ENCODE measurements at places on chromosomes 5 and 9.
A peak's percentile ranks its signal among the peaks of the same experiment; 100 is the strongest.

DNA sequence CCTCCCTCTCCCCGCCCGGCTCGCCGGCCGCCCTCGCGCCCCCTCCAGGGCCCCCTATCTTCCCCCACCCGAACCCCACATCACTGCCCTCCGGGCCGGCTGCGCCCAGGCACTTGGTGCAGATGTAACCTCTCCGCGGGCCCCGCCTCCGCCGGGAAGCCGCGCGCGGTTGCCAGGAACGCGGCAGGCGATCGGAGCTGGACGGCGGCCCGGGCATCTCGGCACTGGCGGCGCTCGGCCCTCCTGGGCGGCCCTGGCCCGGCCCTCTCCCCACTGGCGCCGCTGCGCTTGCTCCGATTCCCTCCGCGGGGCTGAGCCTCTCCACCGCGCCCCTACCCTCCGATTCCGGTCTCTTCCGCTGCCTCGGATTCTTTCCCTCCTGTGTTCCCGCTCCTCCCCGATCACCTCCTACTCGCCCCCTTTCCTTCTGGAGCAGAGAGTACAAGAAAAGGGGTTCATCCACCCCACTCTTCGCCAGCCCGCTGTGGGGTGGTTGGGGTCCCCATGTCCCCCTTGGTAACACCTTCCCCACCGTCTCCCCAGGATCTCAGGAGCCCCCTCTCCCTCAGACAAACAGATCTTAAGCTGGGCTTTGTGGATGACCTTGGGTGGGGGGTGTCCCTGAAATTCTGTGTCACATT is 70.6 kb downstream of the C9orf50 start:
- DNase-seq: no peak

DNA sequence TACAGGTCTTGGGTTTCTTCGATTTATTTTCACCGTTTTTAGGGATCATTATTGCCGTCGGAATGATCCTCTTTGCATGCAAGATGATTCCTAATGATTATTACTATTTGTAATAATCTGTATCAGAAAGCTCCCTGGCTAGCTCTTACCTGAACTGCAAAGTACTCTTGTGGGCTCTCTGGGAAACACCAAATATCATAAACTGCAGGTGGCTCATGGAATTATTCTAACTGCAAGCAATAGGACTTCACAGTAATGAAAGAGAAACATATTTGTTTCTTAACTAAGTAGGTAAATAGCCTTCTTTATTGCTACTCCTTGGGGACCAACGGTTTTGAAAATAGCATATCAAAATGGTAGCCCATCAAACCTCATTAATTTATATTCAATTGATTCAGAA is 219.4 kb downstream of the NFIB start:
- DNase-seq: no peak

DNA sequence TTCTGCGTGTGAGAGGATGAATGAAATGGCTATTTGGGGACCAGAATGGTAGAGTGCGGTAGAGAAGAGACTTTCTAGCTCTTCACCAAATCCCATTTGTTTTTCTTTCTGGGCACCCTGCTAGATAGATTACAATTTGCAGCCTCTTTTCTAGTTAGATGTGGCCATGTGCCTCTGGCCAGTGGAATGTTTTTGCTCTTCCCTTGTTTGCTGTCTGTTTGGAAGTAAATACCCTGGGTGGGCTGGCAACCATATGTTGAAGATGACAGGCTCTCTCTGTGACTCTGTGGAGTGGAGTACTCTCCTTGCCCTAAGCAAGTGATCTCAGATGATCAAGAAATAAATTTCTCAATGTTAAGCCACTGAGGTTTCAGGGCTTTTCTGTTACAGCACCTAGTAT is 12.9 kb downstream of the GNG10 start:
- DNase-seq: no peak

- DNase-seq: no peak
These were observed 42.9 kb downstream of the WNK2 start for GRCh38 chr9:93226819-93227218.

DNA sequence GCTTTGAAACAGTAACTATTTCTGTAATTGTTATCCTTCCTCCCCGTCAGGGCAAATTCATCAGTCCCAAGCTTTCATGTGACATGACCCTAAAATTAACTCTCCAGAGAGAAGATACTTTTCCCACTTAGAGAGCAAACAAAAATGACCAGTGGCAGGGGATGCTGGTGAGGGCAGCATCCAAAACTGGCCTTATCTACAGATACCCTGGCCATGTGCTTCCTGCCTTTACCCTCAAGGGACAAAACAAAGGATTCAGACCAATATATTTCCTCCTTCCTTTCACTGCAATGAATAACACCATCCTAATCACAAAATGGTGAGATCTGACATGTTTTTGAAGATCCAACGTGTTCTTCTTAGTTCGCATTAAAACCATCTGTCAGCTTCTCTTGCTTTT is 267.2 kb downstream of the MAN2A1 start:
- peak; percentile 8 for DNase-seq

DNA sequence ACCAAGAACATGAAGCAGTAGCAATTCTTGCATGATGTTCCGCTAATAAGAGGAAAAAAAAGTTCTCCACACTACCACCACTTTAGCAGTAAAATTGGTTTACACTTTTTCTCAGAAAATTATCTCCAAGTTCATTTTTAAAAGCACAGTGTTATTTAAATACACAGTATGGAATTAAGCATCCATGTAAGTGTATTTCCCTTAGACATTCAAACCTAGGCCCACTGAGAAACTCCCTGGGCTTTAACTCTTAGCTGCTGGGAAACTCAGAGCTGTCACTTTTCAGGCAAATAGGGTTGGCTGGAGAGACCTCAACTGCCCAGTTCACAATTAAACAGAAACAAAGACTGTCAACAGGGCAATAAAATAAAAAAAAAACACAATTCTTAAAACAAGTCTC is 2.7 kb downstream of the GNAQ start:
- no peak for DNase-seq

- no peak for DNase-seq
These were observed 847.7 kb downstream of the MAT2B start for GRCh38 chr5:164353155-164353554.

DNA sequence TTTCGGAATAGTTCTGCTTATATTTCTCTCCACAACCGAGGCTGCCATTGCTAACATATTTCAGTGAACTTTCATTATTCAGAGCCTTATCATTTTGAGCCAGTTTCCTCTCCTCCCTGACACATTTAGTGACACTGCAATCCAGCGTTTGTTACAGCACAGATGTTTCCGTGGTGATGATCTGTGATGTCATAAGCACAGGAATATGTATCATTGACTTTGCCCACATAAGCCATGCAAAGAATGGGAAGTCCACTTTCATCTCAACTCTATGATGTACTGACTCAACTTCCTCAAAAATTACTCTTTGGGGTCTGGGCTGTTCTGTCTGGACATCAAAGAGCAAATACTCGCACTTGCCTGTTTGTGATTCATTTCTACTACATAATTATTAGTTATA is 291.8 kb downstream of the EBF1 start:
- peak; percentile 82 for DNase-seq

GRCh38 chr9:38622288-38622674 is 1.9 kb upstream of the ANKRD18A start:
- DNase-seq: no peak

DNA sequence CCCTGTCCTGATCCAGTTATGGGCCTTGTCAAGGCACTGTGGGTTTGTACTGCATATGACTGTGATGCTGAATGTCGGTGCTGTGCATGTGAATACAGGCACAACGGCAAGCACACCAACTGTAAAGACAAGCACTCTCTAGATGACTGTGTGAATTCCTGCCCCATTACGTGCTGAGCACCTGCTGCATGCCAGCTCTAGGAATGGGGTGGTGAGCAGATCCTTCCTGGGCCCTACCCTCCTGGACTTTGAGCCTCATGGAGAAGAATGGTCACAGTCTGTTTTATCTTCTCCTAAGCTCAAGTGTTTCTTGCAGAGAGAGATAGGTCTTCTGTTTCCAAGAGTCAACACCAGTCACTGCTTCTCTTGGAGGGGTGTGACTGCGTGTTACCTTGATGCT is 56.0 kb upstream of the RARS1 start:
- no peak for DNase-seq

DNA sequence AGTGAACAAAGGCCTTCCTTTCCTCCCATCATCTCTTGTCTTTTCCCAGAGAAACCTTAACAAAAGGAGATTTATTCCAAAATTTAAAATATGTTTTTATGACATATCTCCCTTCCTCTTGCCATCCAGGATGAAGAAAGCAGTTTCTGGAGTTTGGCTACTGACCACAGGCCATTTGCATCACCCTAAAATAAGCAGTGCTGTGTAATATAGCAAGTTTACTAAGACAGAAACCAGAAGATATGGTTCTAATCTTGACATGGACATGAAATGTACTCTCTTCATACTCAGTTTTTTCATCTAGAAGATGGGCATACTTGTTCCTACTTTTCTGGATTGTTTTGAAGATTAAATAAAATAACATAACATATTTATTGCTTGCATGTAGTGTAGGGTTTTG is 50.2 kb upstream of the ZFAND5 start:
- no peak for DNase-seq

Measured in CMK (cell line).